ENCODE measurements at places on chromosomes 12 and 14.

DNA sequence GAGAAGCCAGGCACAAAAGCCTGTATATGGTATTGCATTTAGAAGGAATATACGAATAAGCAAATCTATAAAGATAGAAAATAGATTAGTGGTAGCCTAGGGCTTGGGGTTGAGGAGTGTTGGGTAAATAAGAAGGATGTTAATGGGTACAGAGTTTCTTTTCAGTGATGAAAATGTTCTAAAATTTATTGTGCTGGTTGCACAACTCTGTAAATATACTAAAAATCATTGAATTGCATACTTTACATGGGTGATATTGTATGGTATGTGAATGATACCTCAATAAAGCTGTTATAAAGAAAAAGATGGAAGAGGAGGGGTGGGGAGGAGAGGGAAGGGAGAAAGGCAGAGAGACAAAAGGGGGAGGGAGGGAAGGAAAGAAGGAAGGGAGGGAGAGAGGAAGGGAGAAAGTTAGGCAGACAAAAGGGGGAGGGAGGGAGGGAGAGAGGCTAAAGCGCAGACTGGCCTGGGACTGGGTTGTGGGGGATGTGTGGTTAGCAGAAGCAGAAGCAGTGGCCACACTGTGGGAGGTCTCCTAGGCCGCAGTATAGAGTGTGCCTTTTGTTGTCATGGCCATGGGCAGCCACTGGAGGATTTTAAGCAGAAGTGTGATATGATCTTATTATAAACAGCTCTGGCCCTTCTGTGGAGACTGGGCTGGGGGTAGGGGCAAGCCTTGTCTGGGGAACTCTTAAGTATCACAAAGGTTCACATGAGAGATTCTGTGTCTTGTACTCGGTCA is 73.6 kb upstream of the ELK3 start:
- no peak for DNase-seq

- DNase-seq = no peak
Measured at GRCh38 chr14:61033855-61034254, 52.8 kb downstream of the SLC38A6 start.

- no peak for DNase-seq
Measured at GRCh38 chr12:4489556-4489955, 43.9 kb upstream of the FGF6 start.

- no peak for DNase-seq
Measured at GRCh38 chr12:120254809-120255208, 10.7 kb downstream of the PXN start.

DNA sequence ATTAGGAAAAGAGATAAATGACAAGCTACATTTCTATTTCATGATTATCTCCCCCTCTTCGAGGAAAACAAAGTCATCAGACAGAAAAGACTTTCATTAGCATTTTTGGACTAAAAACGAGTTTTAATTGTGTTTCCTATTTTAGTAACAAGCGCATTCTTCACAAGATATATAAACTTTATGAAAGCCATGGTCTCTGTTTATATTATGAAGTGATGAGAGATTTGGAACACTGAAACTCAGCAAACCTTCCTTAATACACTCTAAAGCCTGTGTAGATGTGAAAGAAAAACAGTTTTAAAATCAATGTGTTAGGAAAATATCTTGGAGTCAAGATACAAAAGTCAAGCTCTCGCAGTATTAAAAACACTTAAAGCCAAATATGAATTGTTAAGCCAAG is 539.1 kb downstream of the LRFN5 start:
- no peak for DNase-seq

- DNase-seq = no peak
Measured at GRCh38 chr12:108151533-108152169, 22.6 kb downstream of the WSCD2 start.

DNA sequence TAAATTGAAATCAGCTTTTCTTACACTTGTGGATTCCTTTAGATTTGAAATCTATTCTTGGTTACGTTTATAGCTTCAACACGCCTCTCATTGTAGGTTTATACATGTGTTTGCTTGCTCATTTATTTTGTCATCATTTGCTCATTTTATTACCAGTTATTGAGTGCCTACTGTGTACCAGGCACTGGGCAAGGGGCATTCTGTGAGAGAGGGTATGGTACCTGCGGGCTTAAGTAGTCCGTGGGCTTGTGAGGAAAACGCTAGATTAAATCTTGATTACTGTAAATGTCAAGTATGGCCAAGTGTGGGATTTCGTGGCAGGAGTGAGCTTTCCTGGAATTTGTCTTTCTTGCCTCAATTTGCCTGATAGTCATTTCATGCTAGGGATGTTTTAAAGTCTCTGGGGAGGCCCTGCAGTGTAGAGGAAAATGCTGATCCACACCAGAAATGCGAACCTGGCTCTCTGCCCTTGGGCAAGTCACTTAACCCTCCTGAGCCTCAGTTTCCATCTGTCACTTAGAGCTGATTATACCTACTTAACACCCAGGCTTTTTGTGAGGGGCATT is 92.7 kb downstream of the CACNA1C start:
- DNase-seq = no peak

DNA sequence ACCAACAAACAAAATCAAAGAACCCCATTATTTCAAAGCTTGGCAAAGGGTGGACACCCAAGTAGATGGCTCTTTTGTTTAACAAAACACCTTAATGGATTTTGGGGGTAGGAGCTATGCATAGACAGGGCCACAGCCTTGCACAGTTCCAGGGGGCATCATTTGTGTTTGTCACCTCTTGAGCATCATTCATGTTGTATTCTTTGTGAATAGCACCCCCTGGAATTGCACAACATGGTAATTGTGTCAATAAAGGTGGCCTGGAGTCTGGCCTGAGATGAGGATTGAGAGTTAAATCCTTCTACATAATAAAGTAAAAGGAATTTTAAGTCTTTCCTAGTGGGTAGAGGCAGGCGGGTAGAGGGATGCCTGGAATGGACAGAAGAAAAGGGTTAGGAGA is 3.3 kb upstream of the FRS2 start:
- DNase-seq = no peak

- no peak for DNase-seq
Measured at GRCh38 chr12:9707356-9707755, 25.5 kb downstream of the CLECL1 start.

- DNase-seq = no peak
Measured at GRCh38 chr12:132837693-132838409, 9.2 kb upstream of the GOLGA3 start.

- no peak for DNase-seq
Measured at GRCh38 chr14:89748004-89748403, 206.5 kb downstream of the EFCAB11 start.

DNA sequence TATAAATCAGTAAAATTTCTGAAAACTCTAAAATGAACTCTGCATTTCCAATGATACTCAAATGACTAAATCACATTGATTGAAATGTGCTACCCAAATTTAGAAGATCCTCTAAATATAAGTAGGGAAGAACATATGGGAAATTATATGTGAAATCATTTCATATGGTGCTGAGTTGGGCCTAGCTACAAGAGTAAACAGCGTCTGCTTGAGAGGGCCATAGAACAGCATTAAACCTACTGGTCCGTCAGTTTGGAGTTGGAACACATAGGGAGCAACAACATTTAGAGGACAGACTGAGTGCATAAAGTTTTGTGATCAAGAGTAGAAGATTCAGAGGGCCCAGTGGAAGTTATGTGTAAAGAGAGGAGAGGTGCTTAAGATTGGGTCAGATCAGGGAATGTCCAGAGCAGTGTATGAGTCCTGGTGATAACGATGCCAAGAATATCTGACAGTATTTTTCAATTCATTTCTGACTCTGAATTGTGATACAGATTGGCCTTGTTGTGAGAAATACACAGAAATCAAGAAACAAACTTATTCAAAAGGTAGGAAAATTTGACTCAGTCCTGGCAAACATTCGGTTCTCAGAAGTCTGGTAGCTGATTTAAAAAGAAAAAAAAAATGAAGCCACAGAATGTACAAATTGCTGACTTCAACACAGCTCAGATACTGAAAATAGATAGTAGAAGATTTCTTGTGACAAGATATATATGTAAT is 362.2 kb downstream of the CCDC91 start:
- no peak for DNase-seq

- DNase-seq = peak; percentile 72
Measured at GRCh38 chr14:82710267-82710841, 1176.7 kb upstream of the SEL1L start.

DNA sequence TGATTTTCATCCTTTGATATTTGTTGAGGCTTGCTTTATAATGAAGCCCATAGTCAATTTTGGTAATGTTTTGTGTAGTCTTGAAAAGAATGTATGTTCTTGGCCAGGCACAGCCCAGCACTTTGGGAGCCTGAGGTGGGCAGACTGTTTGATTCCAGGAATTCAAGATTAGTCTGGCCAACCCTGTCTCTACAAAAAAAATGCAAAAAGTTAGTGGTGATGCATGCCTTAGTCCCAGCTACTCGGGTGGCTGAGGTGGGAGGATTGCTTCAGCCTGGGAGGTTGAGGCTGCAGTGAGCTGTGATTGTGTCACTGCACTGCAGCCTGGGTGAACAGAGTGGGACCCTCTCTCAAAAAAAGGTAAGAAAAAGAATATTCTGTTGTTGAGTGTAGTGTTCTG is 10.8 kb downstream of the ETNK1 start:
- DNase-seq = no peak

- no peak for DNase-seq
Measured at GRCh38 chr14:26987744-26988363, 390.0 kb upstream of the NOVA1 start.

GRCh38 chr12:13268581-13268980 is 72.1 kb downstream of the EMP1 start:
- DNase-seq = no peak

GRCh38 chr14:83566567-83566966 is 1963.4 kb upstream of the FLRT2 start:
- DNase-seq = no peak

DNA sequence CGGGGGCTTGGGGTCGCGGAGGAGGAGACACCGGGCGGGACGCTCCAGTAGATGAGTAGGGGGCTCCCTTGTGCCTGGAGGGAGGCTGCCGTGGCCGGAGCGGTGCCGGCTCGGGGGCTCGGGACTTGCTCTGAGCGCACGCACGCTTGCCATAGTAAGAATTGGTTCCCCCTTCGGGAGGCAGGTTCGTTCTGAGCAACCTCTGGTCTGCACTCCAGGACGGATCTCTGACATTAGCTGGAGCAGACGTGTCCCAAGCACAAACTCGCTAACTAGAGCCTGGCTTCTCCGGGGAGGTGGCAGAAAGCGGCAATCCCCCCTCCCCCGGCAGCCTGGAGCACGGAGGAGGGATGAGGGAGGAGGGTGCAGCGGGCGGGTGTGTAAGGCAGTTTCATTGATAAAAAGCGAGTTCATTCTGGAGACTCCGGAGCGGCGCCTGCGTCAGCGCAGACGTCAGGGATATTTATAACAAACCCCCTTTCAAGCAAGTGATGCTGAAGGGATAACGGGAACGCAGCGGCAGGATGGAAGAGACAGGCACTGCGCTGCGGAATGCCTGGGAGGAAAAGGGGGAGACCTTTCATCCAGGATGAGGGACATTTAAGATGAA is 630 bp downstream of the FOS start:
- DNase-seq = no peak

- DNase-seq = no peak
Measured at GRCh38 chr14:74524076-74524811, 30.7 kb downstream of the ISCA2 start.

- DNase-seq = no peak
Measured at GRCh38 chr12:76307083-76307482, 41.1 kb downstream of the BBS10 start.

Measured in H4 (cell line).